ENCODE measurements at places on chromosomes 11 and 22.
A peak's percentile ranks its signal among the peaks of the same experiment; 100 is the strongest.

DNA sequence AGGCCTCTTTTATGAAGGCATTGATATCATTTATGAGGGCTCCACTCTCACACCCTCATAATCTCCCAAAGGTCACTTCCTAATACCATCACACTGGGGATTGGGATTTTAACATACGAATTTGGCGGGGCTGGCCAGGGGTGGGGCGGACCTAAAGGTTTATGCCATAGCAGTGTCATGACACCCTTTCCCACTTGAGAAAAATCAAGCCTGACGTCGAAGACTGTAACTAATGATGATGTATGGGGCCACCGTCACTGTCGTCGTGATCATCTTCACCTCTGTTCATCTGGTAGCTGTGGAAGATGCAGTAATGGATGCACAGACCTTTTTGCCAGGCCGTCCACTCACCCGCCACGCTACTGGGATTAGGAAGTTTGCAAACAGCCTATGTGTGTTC lies 912.1 kb downstream of the TBC1D22A start:
- DNase-seq: no peak

DNA sequence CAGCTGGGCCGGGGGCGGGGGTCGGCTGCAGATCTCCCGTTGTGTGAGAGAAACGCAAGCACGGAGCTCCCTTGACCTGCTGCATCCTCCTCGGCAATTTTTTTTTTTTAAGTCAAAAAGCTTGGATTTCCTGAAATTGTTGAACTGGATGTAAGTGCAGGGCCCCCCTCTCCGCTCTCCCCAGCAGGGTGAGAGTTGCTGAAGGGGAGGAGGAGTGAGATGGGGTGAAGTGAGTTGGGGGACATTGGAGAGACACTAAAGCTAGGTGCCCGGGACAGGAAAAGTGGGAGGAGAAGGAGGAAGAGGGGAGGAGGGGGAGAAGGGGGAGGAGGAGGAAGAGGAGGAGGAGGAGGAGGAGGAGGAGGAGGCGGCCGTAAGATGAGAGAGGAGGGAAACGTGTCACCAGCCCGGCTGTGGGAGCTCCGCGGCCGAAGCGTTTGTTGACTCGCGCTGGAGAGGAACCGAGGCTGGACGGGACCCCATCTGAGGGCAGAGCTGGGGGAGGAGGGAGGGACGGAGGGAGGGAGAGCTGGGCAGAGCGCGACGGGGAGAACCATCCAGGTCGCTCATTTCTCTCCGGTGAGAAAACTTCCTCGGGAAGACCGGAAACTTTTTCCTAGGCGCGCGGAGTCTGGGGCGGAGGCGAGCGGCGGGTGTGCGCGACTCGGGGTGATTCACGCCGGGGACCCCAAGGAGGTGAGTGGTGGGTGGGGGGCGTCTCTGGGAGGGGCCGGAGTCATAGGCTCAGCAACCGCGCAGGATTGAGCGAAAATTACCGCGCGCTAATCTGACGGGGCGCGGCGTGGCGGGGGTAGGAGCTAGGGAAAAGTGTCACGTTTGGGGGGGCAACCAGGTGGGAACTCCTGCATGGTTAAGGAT lies 80.2 kb downstream of the PRR5L start:
- no peak for DNase-seq

DNA sequence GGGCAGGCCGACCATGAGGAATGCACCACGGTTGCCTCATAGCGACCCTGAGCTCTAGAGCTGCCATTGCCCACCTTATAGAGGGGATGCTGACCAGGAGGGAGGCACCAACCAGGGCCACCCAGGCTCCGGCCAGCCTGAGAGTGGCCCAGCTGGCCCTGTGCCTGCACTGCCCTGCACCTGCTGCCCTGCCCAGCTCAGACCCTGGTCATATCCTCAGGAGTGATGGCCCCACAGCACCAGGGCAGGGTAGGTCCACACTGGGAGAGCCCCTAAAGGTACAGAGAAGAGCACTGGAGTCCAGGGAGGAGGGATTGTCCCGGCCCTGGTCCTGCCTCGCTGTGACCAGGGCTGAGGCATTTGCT lies 127.8 kb downstream of the MED15 start:
- no peak for DNase-seq

DNA sequence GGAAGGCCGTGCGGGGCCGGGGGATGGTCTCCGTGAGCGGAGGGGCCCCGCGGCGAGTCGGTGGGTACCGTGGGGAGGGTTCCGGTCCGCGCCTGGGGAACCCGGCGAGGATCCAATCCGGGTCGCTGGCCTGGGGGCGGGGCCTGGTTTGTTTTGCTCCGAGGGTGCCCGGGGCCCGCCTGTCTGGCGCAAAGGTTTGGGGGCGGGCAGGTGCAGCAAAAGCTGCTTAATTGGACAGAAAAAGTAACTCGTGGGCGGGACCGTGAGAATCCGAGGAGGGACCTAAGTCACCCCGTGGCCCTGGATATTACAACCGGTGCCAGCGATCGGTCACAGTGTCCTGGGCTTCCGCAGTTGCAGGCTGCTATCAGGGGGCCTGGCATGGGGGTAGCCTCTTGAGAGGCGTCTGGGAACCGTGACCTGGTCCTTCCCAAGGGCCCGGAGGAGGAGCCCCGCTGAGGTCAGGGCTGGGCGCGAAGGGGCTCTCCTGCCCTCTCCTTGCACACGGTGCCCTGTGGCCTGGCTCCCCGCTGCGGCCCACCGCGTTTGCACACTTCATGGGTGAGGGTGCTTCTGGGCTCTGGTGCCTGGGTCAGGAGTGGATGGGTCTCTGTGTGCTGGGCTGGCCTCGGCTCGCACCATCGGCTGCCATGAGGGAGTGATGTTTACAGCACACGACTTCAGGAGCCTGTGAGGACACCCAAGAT lies 1.4 kb downstream of the PNPLA2 start:
- peak; percentile 86 for DNase-seq

- no peak for DNase-seq
Observed at GRCh38 chr11:17915500-17916143, 97.2 kb downstream of the SERGEF start.

DNA sequence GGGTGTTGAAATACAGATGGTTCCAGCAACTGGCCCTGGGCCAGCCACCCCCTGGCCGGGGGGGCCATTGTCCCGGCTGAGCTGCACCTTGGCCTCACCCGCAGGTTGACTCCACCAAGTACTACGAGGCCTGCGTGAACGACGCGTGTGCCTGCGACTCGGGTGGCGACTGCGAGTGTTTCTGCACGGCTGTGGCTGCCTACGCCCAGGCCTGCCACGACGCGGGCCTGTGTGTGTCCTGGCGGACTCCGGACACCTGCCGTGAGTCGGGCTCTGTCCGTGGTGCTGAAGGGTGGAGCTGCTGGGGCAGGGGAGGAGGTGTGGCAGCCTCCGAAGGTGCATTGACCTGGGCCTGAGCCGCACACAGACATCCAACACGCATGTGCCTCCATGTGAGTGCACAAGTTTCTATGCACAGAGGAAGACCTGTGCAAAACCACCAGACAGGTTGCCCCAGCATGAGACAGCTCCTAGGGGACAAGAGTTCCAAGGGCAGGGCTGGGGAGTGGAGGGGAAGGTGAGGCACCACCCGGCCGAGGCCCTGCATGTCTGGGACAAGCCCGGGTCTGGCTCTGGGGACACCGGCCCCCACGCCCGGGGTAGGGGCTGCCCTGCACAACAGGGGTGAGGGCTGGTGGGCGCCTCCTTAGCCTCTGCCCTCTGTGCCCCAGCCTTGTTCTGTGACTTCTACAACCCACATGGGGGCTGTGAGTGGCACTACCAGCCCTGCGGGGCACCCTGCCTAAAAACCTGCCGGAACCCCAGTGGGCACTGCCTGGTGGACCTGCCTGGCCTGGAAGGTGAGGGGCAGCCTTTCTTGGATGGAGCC lies 16.1 kb downstream of the MUC5B start:
- no peak for DNase-seq

GRCh38 chr11:17827006-17827405 lies 92.4 kb downstream of the KCNC1 start:
- no peak for DNase-seq

- no peak for DNase-seq
Observed at GRCh38 chr22:19686946-19687345, 27.4 kb upstream of the SEPTIN5 start.

- DNase-seq: no peak
Observed at GRCh38 chr22:49735411-49735900, 92.2 kb downstream of the BRD1 start.

- no peak for DNase-seq
Observed at GRCh38 chr22:20589614-20590476, 82.4 kb downstream of the MED15 start.

DNA sequence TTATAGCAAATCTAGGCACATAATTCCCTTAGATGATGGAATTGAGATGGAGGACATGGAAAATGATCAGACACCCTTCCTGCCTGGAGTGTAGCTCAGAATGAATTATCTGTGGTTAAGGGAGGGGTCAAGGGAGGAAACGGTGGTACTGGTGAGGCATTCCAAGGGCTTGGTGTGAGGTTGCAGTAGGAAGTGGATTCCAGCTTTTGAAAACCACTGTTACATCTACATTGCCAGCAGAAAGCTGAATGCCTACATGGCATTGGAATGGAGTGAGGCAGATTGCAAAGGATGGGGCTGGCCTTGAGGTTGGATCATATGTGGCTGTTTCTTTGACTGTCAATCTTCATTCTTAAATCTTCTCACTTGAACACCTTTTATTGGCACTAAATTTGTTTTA lies 684.4 kb downstream of the NTM start:
- DNase-seq: no peak

- no peak for DNase-seq
Observed at GRCh38 chr11:31408201-31408600, 38.5 kb downstream of the DNAJC24 start.

DNA sequence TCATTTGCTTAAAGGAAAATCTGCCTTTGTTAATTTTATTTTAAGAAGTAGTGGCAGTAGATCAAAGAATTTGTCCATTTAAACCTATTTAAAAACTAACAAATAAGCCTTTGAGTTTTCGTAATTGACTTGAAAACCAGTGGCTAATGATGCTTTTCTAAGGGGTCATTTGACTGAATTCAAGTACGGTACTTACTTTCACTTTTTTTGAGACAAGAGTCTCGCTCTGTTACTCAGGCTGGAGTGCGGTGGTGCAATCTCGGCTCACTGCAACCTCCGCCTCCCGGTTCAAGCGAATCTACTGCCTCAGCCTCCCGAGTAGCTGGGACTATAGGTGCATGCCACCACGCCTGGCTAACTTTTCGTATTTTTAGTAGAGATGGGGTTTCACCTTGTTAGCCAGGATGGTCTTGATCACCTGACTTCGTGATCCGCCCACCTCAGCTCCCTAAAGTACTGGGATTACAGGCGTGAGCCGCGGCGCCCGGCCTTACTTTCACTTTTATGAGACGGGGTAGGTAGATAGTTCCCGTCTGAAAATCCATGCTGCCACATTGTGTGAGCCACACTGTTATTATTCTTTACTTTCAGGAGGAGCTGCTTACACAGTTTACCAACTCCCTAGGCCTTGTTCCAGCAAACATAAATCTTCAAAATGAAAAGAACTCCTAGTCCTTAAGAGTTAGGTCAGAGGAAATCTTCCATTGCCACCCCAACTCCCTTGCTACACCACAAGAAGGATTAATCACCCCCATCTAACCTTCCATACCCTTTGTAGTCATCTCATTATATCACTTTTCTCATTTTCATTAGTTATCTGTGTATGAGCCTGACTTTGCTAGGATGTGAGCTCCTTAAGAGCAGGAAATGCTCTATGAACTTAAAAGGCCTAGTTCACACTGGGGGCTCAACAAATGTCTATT lies 926.6 kb upstream of the CCDC90B start:
- DNase-seq: no peak

GRCh38 chr11:122601141-122602125 lies 54.1 kb upstream of the UBASH3B start:
- DNase-seq: no peak

- DNase-seq: no peak
Observed at GRCh38 chr11:108534274-108534882, 36.2 kb upstream of the POGLUT3 start.

Data from activated T-helper 9 cell treated with anti-CD3 and anti-CD28 coated beads, Interleukin-2, amount 50 U/mL, for 16 hours (primary cell).